ENCODE measurements at places on chromosomes 11 and 22.
A peak's percentile ranks its signal among the peaks of the same experiment; 100 is the strongest.

- DNase-seq: no peak
Measured at GRCh38 chr22:50257451-50258360, 3.8 kb downstream of the MAPK12 start.

DNA sequence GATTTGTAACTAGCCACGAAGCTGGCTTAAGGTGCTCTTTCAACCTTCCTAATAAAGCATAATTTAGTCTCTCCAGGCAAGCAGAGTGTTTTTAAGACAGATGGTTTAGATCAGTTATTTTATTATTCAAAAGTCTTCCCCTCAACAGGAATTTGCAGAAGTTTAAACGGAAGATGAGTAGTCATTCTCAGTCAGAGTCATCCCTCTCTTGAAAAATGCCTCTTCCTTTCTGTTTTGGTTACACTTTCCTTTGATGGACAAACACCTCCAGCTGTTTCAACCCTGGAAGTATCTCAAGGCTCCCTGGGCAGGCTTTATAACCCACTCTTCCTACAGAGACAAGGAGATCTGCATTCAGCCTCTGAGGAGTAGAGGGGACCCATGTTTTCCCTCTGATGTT is 60.3 kb upstream of the POU2AF2 start:
- no peak for DNase-seq

DNA sequence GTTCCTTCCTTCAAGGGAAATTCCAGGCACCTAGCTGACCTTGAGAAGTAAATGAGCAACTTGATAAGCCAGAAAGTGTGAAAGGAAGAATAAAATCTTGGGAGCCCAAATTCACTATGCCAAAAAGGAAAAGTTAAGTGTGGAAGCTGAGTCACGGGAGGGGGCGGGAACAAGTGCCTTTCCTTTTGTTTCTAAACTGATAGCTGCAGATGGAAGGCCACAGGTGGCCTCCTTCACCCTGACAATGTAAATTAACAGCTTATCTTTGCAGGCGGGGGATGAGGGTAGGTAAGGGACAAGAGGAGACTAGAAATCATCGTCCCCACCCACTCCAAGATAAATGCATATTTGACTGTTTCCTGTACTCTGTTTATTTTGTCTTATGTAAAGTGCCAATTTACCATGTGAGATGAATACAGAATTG is 36.4 kb upstream of the TREH start:
- no peak for DNase-seq

GRCh38 chr11:60918939-60919265 is 4.9 kb downstream of the TMEM109 start:
- DNase-seq: no peak

GRCh38 chr11:113073290-113073953 is 112.2 kb downstream of the NCAM1 start:
- no peak for DNase-seq

- peak; percentile 25 for DNase-seq
Measured at GRCh38 chr11:118434553-118435289, 1.6 kb upstream of the KMT2A start.

- DNase-seq: no peak
Measured at GRCh38 chr11:100459811-100460210, 227.3 kb upstream of the ARHGAP42 start.

- DNase-seq: no peak
Measured at GRCh38 chr11:59145534-59145933, 2.9 kb downstream of the FAM111A start.

GRCh38 chr11:35013514-35014233 is 97.3 kb downstream of the PDHX start:
- peak; percentile 78 for DNase-seq

- no peak for DNase-seq
Measured at GRCh38 chr22:26751217-26751616, 93.8 kb downstream of the MIAT start.

GRCh38 chr22:22387386-22387736 is 121.2 kb downstream of the ZNF280B start:
- no peak for DNase-seq

- no peak for DNase-seq
Measured at GRCh38 chr11:1087279-1087960, 12.7 kb downstream of the MUC2 start.

GRCh38 chr22:28817919-28818859 is 17.8 kb upstream of the XBP1 start:
- no peak for DNase-seq

DNA sequence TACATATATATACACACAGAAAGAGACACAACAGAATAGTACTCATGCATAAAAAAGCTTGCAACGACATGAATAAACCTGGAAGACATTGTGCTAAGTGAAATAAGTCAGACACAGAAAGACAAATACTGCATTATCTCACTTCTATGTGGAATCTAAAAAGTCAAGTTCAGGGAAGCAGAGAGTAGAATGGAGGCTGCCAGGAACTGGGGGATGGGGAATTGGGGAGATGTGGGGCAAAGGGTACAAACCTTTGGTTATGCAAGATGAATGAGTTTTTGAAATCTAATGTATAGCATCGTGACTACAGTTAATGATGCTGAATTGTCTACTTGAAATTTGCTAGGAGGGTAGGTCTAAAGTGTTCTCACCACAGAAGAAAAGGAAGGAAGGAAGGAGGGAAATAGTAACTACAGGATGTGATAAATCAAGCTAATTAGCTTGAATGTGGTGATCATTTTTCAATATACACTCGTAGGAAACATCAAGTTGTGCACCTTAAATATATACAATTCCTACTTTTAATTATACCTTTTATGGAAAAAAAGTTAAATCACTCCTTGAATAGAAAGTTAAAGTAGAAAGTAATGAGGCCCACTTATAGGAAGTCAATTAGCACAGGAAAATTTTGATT is 33.8 kb downstream of the MMP13 start:
- DNase-seq: no peak

GRCh38 chr11:34680206-34680605 is 59.3 kb downstream of the EHF start:
- no peak for DNase-seq

DNA sequence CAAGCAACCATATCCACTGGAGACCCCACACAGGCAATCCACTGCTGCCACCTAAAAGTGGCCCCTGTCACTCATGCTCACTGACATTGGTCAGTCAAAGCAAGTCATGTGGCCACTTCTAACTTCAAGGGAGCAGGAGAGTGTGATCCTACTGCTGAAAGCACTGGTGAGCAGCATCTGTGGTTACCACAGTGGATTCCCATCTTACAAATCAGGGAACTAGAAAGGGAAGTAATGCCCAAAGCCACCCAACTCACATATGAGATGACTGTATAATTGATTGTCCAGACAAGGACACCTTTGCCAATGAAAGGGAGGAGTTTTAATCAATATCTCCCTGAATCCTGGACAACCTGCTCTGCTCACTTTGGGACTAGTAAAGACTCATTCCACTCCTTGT is 17.7 kb downstream of the RCN1 start:
- no peak for DNase-seq

DNA sequence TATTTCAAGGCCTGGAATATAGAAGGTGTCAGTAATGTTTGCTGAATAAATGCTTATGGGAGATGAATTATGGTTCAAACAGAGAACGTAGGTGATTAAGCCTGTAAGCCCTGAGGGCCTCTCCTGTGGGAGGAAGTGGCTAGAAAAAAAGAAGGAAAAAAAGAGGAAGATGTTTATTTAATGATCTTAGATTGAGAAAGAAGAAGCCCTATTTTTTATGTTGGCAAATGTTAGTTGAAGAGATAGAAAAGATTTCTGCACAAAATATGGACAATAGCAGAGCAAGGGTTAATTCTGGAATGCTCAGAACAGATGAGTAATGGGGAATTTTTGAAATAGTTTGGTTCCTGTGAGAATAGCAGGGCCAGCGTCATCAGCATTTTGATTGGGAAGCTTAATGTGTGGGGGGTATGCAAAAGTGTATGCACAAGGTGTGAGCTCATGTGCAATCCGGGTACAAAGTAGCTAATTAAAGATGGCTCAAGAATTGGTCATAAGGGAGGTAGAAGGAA is 95.7 kb downstream of the TEAD1 start:
- DNase-seq: no peak

DNA sequence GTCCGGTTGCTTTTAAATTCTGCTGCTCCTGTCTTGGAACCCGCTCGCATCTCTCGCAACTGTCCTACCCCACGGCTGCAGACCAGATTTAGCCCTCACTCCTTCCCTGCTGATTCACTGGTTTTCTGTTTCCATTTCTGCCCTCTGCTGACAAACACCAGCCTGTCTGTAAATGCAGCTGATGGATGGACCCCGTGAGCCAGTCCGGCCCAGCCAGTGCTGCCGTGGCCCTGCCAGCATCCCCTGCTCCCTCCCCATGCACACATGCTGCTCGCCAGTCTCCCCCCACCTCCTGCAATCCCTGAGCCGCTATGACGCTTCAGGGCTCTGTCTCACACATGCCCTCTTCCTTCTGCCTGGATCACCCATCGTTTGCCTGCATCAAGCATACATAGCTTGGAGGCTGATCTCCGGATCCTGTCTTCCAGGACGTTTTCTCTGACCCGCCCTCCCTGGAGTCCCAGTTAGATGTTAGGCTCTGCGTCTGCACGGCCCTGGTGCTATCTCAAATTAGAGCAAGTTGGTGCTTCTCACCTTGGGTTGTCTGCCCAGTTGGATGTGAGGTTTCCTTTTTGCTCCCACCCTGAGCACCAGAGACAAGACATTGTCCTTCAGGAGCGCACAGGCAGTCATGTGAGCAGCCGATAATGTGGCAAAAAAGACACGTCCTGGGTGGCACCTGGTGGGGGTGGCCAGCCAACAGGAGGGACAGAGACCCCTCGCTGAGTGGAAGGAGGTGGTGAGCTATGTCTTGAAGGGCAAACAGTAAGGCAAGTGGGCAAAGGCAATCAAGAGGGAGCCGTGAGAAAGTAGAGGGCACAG is 4.3 kb upstream of the ACR start:
- DNase-seq: no peak

- peak; percentile 60 for DNase-seq
Measured at GRCh38 chr11:20355221-20356219, 8.0 kb upstream of the HTATIP2 start.

- DNase-seq: no peak
Measured at GRCh38 chr11:68756171-68756766, 4.9 kb upstream of the TESMIN start.

DNA sequence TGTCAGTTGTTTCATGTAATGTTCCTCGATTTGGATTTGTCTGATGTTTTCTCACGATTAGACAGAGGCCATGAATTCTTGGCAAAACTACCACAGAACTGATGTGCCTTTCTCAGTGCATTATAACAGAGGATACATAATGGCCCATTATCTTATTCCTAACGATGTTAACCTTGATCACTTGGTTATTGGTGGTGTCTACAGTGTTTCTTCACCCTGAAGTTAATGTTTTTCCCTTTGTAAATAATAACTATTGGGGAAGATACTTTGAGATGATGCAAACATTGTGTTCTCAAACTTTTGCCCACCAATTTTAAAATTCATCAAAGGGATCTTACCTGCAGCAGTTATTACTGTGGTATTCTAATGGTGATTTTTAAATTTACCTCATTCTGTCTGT is 13.1 kb downstream of the RAB6A start:
- no peak for DNase-seq

GRCh38 chr11:131677828-131678470 is 307.5 kb downstream of the NTM start:
- no peak for DNase-seq

DNA sequence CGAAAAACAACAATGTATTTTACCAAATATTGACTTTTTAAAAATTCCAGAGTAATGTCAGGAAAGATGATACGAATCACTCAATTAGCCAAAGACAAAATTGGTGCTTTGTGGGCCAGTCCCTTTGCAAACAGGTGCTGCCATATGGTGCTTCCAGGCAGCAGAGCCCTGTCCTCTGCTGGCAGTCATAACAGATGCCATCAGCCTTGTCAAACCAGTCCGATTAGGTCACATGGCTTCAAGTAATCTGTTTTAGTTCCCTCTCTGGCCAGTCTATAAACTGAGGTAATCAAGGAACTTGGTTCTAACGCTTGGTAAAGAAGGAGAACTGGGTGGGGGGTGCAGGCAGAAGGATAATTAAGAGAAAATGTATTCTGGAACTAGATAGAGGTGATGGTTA is 49.1 kb upstream of the CAPRIN1 start:
- no peak for DNase-seq

DNA sequence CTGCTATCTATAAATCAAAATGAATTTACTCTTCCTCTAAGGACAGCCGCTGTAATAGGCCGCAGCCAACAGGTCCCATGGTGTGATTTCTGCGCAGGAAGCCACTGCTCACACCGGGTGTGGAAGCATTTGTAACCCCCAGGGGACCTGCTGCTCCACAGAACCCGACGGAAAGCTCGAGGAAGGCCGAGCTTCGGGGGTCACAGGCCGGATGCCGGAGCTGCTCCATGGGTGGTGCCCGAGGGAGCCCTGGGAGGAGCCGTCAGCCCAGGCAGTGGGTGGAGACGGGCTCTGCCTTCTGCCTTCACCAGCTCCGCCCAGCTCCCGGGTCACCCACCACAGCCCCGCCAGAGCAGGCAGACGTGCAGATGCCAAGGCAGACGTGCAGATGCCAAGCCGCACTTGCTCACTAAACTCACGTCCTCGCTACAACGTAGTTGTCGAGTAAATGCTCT is 63.5 kb downstream of the BRD1 start:
- DNase-seq: no peak

DNA sequence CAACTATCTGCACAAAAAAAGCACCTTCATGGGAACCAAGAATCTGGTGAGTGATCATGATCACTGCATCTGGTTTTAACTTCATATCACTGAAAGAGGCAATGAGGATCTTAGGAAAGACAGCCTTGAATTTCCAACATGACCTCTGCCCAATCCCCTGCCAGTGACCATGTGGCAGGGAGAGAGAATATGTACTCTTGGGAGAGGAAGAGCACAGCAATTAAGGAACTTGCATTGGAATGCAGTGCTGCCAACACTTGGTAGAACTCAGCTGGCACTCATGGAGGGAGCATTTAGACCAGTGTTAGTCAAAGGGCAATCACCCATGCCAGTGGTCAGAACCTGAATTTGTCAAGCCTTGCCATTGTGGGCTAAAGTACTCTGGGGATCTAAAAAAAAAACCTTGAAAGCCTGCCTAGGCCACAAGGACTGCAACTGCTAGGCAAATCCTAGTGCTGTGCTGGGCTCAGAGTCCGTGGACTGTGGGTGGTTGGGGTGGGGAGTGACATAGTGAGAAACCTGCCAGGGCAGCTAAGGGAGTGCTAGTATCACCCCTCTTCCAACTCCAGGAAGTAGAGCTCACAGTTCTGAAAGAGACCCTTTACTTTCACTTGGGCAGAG is 23.1 kb downstream of the JRKL start:
- DNase-seq: no peak

DNA sequence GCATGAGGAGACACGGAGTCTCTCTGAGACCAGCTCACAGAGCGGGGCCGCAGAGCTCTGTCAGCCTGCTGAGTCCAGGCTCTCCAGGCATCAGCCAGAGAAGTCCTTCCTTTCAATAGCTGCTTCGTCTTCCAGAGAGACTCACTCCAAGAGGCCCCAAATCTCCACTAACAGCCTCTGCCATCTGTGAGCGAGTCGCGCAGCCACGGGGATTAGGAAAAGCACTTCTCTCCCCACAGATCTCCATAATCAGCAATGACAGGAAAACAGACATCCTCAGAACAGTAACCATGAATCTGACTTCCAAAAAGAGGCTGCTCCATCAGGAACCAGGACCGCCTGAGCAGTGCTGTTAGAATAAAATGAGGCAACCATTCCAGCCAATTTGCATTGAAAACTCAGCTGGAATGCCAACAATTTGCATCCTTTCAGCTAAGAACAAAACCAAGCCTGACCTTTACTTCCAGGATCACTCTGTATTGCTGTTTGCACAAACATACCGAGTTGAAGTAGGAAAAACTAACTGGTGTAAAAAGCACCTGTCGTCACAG is 65.4 kb downstream of the SMCO4 start:
- no peak for DNase-seq
